C1 segment of cervical spinal cord (tissue), 14 donors: ENCODE measurements at places on chromosomes 12 and 14.

GRCh38 chr12:44654646-44655639 lies 221.2 kb downstream of the NELL2 start:
- DNase-seq: no peak

DNA sequence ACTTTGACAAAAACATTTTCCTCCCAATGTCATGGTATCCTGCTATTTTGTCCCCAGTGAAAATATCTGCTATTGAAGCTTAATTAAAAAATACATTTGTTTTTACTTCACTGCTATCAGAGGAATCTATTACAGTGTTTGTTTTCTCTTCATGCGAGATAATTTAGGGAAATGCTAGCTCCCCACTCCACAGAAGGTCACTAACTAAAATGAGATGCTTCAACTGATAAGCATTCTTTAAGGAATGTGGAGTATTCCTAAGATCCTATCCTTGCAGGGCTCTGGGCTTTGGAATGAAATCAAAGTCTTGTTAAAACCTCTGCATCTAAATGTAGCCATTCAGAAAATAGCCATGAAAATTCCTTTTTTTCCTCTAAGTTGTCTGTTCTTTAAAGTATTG lies 39.5 kb downstream of the PAX9 start:
- no peak for DNase-seq

- DNase-seq: no peak
These were observed 480.5 kb downstream of the VRK1 start for GRCh38 chr14:97277711-97278110.

DNA sequence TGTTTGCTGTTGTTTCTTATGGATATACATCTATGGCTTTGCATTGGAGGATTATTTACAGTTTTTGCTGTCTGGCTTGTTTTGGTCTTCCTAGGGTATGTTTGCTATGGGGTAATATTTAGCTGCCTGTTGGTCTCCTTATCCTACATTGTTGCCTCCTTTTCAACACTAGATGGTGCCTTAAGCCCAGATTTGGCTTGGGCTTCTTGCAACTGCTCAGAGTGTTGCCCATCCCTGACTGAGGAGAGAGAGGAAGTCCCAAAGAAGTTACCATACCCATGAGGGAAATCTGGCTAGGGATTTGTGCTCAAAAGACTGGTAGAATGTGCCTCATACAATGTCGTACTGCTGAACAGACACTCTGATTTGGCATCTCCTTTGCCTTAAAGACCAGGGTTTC lies 94.6 kb upstream of the MUCL1 start:
- no peak for DNase-seq
